ENCODE measurements at places on chromosomes 1 and 21.

DNA sequence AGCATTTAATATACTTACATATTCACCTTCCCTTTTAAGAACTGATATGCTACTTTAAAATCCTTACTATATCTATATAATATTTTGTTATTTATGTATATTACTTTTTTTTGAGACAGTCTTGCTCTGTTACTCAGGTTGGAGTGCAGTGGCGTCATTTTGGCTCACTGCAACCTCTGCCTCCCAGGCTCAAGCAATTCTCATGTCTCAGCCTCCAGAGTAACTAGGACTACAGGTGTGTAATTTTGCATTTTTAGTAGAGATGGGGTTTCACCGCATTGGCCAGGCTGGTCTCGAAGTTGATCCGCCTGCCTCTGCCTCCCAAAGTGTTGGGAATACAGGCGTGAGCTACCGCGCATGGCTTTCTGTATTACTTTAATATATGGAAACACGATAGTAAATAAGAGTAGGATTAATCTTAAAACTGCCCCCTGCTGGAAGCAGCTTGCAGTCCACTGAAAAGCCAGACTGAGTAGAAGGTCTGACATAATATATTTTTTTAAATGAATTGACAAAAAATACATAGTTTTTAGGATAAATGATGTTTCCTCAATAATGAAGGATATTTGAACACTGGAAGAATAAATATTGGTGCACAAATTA lies 24.4 kb downstream of the RCAN3 start:
- no peak for DNase-seq

- no peak for DNase-seq
These were observed 287.8 kb upstream of the RGS18 start for GRCh38 chr1:191870490-191870889.

DNA sequence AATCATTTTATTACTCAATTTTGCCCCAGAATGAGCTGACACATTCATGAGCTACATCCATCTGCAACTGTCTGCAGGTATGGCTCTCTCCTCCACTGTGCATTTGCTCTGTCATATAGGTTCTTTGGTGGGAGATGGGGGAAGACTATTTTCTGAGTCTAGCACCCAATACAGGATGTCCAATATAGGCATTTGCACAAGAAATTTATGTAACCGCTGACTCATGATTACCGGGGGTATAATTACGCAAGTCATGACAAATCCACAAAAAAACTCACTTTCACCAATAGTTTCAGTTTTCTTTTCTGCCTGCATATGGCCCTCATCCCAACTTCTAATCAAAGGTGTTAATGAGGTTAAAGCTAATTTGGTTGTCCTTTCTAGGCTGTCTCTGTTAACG lies 17.5 kb upstream of the VSIG8 start:
- DNase-seq: no peak

DNA sequence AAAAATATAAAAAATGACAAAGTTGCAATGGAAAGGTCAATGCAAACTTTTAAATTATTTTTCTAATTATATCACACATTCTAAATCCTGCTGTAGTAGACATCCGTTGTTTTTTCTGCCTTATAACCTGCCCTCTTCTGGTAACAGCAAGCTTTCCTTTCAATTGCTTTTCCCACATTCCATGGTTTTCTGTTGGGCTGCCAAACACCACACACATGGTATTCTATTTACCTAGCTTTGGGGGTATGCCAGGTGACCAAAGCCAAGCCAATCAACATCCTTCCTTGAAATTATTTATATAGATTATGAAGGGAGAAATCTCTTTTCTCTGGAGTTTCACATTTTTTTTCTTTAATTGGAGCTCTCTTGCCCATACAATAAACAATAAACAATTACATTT lies 3.4 kb upstream of the LAMC1 start:
- DNase-seq: no peak

- DNase-seq: no peak
These were observed 3.2 kb upstream of the TNFRSF8 start for GRCh38 chr1:12059722-12060464.

DNA sequence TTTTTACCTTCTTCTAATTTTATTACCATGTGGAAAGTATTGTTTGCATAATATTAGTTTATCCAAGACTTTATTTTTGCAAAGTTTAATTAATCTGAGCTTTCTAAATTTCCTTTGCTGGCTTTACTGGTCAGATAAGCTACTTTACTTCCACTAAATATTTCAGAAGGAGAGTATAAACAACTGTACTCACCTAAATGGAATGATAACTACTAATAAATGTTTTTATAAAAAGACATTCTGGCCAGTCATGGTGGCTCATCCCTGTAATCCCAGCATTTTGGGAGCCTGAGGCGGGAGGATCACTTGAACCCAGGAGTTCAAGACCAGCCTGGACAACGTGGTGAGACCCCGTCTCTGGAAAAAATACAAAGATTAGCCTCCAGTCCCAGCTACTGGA lies 36.0 kb downstream of the ATP8B2 start:
- DNase-seq: no peak
